ENCODE measurements at places on chromosomes 3 and 15.

- no peak for DNase-seq
These were observed 74.1 kb upstream of the RAP2B start for GRCh38 chr3:153087595-153088566.

DNA sequence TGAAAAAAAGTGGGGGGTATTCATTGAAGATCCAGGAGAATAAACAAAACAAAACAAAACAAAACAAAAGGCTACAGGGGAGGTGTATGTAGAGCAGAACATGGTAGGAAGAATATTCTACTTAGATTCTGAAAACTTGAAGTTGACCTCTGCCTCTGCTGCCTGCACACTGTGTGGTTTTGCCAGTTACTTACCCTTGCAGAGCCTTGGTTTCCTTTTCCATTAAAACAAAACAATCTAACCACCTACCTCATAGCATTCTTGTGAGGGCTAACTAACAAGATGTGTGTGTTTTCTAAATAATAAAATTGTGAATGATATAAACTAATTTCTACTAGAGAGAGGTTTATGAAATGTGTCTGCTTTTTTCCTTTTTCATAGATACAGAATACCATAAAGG is 423.1 kb downstream of the TIGIT start:
- DNase-seq: no peak

GRCh38 chr3:21466476-21466875 is 284.5 kb downstream of the ZNF385D start:
- no peak for DNase-seq

- no peak for DNase-seq
These were observed 13.4 kb downstream of the TRAIP start for GRCh38 chr3:49842843-49843517.

DNA sequence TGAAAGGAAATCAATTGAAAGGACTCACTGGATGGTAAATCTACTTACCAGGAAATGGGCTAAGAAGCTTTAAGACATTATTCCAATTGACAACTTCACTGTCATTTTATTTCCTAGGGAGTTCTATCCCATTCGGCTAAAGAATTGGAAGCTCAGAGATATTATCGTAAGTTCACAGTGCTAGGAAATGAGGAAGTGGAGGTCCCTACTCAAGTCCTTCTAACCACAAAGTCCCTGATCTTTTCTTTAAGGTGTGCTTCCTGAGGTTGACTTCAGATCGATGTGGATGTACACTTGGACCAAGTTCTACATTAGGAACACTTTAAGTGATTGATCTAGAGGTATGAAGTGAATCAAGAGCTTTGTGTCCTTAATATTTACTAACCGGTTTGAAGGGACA is 63.6 kb downstream of the MDFIC2 start:
- no peak for DNase-seq
